Stimulated activated CD8-positive, alpha-beta memory T cell treated with anti-CD3 and anti-CD28 coated beads, Interleukin-15, amount 100 ng/mL, for 24 hours (primary cell): ENCODE measurements at places on chromosomes 2 and 18.

GRCh38 chr2:143560724-143561123 is 431.5 kb downstream of the ARHGAP15 start:
- no peak for DNase-seq

GRCh38 chr2:8121022-8121825 is 560.6 kb upstream of the ID2 start:
- DNase-seq = no peak

DNA sequence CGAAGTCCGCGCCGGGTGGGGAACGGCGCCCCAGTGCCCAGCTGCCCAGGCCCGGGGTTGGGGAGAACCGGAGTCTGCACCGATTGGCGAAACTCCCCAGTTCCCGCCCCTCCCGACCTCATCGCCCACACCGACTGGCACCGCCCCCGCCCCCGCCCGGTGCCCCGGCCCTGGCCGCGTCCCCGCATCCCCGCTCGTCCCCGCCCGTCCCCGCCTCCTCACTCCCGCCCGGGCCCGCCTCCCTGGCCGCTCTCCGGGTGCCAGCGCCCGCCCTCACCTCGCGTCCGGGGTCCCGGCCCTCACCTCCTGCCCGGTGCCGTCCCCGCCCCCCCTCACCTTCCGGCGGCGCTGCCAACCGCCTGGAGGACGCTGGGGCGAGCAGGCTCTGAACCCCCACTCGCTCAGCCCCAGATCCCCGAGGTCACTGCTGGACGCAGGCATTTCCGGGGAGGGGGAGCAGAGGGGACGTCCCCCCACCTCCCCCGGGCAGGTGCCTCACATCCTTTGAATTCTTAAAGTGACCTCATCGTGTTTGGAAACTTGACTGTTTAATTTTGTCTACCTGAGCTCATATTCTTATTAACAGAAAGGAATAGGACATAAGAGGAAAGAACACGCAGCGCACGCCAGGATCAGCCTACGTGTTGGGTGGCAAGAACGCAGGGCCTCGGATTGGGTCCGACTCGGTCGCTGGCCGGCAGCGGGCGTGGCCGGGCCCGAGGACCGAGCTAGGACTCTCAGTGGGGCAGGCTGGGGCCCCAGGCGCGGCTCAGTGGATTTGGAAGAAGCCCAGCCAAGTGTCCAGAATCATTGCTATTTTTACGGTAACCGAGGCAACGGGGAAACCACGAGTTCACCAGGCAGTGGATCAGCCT is at the start of gene FAM110C:
TSS of gene FAM110C (minus strand) at position 35 of the 875 bp plus-strand sequence. CDS start 120 bp downstream, outside the sequence.
- no peak for DNase-seq

GRCh38 chr18:40782453-40783130 is 1172.4 kb upstream of the PIK3C3 start:
- DNase-seq = no peak

DNA sequence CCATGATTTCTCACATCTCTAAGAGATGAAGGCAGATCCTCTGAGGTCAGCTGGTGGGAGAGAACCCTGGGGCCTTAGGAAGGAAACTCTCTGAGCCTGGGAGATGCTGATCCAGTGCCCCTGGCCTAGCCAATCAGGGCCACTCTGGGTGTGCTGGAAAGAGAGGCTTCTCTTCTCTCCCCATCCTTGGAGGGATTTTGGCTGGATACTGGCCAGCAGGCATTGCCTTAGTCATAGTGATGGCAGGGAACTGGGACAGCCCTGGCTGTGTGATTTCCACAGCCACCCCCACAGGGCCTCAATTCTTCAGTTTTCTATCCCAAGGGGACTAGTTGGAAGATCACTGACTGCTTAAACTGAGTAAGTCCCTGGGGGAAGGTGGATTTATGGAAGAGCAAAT is 26.6 kb upstream of the PLB1 start:
- DNase-seq = no peak

DNA sequence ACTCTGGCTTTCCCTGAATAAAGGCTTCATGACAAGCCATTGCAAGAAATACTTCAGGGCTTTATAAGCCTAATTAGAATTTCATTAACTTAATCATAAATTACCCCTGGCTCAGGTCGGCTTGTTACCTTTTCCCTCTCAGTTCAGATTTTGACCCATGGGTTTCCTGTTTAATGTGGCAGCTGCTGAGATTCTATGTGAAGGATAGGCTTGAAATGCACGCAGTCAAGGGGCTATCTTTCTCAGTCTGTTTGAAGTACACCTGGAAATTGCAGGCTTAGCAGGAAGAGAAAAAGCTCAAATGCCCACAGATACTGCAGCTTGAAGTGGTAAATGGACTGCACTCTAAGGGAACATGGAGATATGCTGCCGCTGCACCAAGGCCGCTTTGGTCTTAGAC is 49.4 kb downstream of the CAVIN2 start:
- no peak for DNase-seq

DNA sequence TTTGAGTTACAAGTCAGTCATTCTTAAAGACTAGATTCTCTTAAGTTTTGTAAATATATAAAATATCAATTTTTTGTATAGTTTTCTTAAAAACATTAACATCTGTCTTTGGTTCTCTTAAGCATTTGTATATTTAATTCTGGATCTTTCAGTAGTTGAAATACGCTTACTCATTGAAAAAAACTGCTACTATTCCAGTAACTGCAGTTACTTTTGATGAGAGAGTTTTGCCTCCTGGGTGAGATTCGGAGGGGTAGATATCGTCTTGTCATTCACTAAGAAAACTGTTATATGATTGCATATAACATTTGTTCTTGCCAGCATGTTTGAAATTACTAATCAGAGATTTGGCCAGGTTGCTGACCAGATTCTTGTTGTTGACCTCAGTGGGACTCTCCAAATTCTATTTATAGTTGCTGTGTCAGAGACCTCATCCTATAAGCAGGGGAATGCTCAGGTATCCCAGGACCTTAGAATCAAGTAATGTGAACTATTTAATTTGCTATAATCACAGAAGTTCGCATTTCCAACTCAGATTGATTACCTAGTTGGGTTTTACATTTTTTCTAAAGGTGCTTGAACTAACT is 7.9 kb downstream of the AGPS start:
- no peak for DNase-seq

DNA sequence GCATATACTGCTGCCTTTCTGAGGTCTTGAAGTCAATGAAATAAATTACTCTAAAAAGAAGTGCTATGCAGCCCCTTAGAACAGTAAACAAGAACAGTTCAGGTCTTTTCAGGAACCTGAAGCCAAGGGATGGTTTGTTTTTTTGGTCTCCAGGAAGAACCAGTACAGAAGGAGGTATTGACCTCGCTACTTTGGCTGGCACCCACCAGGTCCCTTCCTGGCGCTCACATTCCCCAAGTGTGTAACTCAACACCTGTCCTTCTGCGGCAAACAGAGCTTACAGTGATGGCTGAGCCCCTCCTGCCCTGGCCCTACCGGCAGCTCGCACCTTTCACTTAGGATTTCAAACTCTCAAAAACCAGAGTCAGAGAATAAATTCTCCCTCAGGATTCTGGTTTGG is 51.9 kb downstream of the SETBP1 start:
- no peak for DNase-seq

DNA sequence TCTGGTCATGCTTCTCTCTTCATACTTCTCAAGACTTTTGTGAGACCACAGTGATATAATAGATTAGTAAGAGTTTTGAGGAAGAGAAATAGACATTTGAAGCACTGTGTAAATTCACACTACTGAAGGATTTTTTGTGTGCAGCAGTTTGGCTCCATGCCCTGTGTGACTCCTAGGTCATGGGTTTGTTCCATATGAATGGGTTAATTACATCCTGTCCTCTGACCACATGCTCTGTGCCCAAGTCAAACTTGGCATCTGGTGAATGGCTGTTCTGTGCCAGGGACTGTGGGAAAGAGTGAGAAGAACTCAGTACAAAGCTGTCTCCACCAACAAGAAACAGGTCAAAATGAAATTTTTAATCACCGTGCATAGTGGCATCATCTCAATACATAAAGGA is 304.0 kb downstream of the LNPK start:
- no peak for DNase-seq

DNA sequence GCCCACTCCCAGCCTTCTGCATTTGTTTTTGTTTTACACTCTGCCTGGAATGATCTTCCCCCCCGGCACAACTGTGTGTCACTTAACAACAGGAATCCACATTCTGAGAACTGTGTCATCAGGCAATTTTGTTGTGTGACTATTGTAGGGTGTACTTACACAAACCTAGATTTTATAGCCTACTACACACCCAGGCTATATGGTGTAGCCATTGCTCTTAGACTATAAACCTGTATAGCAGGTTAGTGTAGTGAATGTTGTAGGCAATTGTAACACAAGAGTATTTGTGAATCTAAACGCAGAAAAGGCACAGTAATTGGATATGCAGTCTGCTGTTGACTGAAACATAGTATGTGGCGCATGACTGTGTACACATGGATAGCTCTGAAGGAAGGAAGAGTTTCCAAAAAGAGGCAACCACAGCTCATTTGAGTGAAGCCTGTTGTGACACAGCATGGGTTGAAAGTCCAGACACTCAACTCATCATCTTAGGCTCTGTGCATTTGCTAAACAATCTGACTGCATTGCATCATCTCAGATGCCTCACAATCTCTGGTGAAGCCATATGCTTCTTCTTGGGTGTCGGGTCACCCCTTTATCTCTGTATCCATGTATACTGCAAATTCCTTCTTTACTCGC is 506.6 kb upstream of the SPHKAP start:
- DNase-seq = no peak

GRCh38 chr2:32715391-32715841 is 87.6 kb downstream of the TTC27 start:
- DNase-seq = no peak

- DNase-seq = no peak
Observed at GRCh38 chr2:233436191-233436581, 81.9 kb downstream of the DGKD start.

DNA sequence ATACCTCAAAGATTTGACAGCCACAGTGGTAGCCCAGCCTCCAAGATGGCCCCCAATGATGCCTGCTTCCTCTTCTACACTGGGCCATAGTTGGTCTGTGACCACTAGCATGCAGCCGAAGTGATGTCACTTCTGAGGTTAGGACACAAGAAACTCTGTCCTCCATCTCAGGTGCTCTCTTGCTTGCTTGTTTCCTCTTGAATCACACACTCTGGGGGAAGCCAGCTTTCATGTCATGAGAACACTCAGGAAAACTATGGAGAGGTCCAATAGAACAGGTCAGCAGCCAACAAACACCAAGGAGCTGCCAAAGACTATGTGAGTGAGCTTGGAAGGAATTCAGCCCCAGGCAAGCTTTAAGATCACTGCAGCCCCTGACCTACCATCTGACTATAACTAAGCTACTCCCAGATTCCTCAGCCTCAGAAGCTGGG is 3.3 kb upstream of the ADAM17 start:
- no peak for DNase-seq

GRCh38 chr2:70141212-70141901 is 49.5 kb downstream of the C2orf42 start:
- no peak for DNase-seq

GRCh38 chr2:140128909-140129308 is 1348.7 kb upstream of the NXPH2 start:
- no peak for DNase-seq

DNA sequence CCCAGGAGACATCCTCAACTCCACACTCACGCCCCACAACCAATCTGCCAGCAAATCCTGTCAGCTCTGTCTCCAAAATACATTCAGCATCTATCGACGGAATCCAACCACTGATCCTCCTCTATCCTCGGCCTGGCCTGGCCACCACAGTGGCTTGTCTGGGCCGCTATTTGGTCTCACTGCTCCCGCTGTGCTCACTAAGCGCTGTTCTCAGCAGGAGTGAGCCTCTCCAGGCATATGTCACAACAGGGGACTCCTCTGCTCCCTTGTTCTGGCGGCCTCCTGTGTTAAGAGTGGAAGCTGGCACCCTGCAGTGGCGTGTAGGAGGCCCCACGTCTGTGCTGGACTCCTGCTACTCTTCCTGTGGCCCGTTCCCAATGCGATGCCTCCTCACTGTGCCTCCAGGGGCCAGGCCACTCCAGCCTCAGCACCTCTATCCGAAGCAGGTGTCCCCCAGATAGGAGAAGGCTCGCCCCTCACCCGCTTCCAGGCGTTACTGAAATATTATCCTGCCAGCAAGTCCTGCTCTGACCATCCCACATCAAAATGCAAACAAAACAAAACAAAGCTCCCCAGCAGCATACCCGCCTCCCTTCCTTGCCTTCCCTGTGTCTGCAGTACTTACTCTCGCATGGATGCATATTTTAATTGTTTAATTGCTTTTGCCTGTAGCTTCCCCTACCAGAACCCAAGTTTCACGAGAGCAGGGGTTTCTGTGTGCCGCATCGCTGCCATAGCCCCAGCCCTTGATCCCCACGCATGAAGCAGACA is 39.9 kb downstream of the CENPO start:
- no peak for DNase-seq
